Activated naive CD4-positive, alpha-beta T cell treated with anti-CD3 and anti-CD28 coated beads for 36 hours (primary cell): ENCODE measurements at places on chromosomes 4 and X. TPM values are rescaled to one million over a fixed set of nuclear protein-coding genes. Genes with fewer than 3 reads are reported as not detected.

DNA sequence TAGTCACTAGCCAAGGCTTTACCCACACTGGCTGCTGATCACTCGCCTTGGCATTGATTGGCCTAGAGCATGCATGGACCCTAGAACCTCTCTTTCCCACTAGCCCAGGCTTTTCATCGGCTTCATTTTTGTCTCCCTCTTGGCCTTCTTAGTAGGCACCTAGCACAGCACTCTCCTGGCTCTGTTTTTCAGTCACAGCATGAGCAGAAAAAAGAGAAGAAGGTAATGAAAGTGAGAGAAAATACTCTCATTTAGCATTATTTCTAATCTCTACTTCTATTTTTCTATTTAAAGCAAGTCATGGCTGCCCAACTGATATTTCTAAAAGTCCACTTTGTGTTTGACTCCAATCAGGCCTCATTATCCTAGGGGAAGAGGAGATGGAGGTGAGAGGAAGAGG lies 267.2 kb downstream of the FBXO8 start:
- DNase-seq = no peak

DNA sequence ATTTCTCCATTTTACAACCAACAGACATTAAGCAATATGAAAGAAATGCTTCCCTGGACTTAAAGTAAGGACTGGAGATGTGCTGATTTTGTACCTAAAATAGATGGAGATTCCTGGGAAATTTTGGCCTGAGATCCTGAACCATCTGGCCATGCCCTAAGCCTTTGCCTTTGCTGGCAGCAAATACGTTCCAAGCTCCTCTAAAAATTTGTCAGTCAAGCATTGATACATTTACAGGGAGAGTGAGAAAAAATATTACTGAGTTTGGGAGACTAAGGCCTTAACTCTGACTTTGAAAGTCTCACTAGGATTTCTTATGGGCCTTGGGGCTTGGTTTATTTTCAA lies 63.9 kb downstream of the FHDC1 start:
- DNase-seq = no peak

The GYPA gene
- total RNA-seq = not detected

- DNase-seq = no peak
Observed at GRCh38 chr4:179624768-179625181, 2182.5 kb upstream of the AGA start.

GRCh38 chrX:100316987-100317386 lies 93.1 kb downstream of the PCDH19 start:
- no peak for DNase-seq

The MAGEB17 gene
- total RNA-seq = not detected
